ACHN (cell line): ENCODE measurements at places on chromosomes 13 and 19.

DNA sequence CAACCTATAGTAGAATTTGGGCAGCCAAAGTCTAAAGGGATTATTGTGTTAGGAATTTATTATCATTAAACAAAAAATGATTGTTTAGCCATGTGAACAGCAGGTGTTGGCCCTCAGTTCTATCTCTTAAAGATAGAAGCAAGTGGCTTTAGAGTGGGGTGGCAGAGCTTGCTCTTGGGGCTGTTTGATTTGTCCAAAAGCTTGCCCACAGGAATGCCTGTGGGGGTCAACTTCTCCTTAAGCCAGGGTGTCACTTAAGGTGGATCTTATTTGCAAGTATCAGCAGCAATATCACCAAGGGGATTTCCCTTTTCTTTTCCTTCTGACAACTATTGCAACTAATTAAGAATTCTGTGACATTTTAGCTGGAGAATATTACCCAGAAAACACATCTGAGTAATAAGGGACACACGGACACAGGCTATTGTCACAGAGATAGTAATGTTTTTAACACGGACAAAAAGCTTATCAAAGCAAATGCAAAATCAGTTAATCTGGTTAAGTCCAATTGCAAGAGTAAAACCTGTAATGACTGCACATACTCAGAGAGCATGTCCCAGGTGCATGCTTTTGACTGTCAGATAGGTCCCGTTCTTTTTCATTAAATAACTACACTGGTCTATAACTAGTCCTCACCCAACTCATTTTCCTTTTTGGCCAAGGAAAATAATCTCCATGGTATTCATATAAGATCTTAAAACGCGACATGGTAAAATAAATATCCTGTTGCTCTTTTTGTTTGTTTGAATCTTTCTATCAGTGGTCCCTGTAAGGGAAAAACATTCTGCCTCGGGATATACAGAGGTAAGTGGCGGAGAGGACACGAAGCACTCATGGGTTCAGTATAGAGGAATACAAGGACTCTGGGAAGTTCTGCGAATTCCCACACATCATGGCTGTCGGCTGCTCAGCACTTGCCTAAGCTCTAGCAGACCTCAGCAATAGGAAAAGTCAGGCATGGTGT is 172.1 kb upstream of the RFC3 start:
- no peak for DNase-seq

DNA sequence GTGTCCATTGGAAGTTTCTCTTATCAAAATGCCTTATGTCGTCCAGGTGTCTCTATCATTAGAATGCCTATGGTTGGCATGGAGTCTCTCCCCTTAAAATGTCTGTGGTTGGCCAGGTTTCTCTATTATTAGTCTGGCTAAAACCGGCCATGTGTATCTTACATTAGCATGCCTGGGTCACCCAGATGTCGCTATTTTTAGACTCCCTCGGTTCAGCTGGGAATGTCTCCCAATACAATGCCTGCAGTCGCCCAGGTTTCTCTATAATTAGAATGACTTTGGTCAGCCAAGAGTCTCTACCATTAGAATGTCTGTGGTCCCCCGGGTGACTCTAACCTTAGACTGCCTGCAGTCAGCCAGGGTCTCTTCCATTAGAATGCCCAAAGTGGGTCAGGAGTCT is 1536.1 kb downstream of the UQCRFS1 start:
- DNase-seq: no peak

- DNase-seq: no peak
Measured at GRCh38 chr13:95185851-95186250, 115.4 kb downstream of the ABCC4 start.

DNA sequence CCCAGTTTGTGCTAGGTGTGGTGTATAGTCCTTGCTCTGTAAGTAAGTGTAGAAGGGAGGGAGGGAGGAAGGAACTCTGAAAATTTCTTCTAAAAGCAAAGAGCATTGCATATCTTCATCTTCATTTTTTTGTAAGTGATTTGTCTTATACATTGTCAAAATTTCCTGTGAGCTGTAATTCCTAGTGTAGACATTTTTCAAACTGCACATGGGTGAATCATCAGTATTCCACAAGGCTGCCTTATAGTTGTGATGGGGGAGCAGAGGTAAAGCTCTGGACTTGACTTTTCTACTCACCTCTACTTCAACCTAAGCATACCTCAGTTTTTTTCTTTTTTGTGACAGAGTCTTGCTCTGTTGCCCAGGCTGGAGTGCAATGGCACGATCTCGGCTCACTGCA is 86.9 kb downstream of the CDK8 start:
- DNase-seq: no peak

GRCh38 chr13:110306960-110307766 is at the start of the genes COL4A1 and COL4A2:
Gene COL4A1 (minus strand): TSS chr13:110307157. CDS start chr13:110307027, 130 bp downstream.
Gene COL4A2 (plus strand): TSS chr13:110307284. CDS start chr13:110307904, 620 bp downstream.
- DNase-seq: peak; percentile 71

DNA sequence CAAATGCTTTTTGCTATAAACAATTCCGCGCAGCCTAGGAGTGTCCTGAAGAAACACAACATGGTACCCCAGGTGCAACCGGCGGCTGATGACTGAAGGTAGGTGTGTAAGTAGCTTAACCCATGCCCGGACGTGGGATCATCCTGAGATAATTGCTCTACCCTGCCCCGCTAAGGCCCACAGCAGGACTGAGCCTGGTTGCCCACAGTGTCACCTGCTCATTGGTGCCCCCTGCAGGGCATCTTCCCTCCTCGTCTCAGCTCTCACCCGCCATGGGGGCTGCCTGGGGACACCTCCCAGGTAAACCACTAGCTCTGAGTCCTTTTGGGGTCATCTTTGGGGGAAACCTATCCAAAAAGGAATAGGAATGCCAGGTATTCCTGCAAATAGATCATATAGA is 22.3 kb downstream of the TMEM161A start:
- DNase-seq: peak; percentile 25

- no peak for DNase-seq
Measured at GRCh38 chr19:47151627-47152026, 21.0 kb downstream of the SAE1 start.

GRCh38 chr13:112930192-112930591 is 38.8 kb upstream of the MCF2L start:
- no peak for DNase-seq

GRCh38 chr13:20547479-20547908 is 19.5 kb upstream of the IFT88 start:
- DNase-seq: peak; percentile 49

- DNase-seq: peak; percentile 77
Measured at GRCh38 chr19:49331616-49332055, 3.6 kb upstream of the CD37 start.

DNA sequence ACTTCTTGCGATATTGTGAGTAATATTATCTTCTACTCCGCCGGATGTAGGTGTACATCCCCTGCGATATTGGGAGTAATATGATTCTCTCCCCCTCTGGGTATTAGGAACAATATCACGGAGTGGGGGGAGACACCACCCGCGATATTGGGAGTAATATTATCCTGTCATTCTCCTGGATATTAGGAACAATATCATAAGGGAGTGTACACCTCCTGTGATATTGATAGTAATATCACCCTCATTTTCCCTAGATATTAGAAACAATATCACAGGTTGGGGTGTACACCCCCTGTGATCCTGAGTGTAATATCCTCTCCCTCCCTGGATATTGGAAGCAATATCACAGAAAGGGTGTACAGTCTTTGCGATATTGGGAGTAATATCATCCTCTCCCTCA is 64.3 kb upstream of the CEACAM21 start:
- no peak for DNase-seq

DNA sequence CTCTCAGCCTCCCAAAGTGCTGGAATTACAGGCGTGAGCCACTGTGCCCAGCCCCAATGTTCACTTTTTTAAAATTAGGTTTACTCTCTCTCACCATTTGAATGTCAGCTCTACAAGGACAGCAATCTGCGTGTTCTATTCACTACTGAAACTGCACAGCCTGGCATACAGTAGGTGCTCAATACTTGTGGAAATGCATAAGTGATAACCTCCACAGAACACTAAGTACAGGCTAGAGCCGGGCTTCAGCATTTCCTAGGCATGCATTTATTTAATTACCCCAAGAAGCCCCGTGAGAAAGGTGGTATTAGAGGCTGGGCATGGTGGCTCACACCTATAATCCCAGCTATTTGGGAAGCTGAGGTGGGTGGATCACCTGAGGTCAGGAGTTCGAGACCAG is 33.1 kb upstream of the TNFAIP8L1 start:
- DNase-seq: no peak

- DNase-seq: no peak
Measured at GRCh38 chr19:57927587-57927986, 7.6 kb downstream of the ZNF418 start.

DNA sequence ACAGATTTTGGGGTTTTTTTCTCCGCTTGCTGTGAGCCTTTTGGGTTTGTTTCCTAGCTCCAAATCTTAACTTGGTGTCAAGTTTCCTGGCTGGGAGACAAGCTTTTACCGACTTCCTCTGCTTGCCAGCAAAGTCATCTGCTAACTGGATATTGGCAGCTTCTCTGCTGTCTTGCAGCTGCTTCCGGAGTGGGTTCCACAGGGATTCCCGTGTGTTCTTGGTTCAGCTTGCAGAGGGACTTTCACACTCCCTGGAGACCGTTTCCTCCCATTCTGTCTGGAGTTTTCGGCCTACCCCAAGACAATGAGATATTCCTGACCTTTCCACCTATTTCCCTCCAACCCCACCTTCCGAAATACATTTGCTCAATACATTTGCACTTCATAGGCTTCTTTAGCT is 2.2 kb upstream of the COLGALT1 start:
- DNase-seq: no peak

DNA sequence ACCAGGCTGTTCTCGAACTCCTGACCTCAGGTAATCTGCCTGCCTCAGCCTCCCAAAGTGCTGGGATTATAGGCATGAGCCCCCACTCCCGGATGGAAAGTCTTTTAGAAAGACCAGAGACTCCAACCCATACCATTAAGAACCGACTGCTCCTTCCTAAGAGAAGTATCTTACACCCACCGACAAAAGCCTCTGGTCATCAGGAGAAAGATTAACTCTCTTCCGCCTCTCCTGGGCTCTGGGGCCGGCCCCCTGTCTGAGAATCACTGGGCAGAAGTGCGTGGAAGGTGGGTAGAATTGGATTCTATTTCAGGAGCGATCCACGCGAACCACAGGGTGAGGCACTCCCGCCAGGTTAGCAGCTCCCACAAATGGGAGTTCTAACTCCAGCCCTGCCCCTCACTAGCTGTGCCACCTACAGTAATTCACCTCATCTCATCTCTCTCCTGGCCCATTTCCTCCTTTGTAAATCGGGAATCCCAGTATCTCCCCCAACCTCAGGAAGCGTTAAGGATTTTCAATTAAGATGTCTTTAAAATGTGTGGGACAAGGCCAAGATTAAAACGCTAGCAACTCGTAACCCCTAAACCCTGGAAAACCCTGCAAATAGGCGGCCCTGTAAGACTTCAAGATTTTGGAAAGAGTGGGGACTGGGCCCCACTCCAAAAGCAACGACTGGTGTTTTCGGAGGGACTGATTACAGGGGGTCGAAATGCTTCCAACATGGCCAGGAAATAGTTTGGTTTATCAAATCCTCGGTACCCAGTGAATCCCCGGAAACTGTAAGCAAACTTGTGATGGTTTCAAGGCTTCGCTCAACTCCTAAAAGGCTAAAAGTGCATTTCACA is 1.3 kb downstream of the HNRNPL start:
- peak; percentile 18 for DNase-seq

DNA sequence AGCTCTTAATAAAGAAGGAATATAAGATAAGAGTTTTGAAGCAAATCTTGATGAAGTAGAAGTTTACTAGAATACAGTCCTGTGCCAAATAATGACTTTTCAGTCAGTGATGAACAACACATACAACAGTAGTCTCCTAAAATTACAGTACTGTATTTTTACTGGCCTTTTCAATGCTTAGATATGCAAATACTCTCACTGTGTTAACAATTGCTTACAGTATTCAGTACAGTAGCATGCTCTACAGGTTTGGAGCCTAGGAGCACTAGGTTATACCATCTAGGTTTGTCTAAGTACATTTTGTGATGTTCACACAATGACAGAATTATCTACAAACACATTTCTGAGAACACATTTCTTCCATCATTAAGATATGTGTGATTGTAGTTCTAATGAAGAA is 316.7 kb upstream of the KLHL1 start:
- DNase-seq: no peak

GRCh38 chr13:70366720-70367119 is 258.5 kb upstream of the KLHL1 start:
- no peak for DNase-seq

DNA sequence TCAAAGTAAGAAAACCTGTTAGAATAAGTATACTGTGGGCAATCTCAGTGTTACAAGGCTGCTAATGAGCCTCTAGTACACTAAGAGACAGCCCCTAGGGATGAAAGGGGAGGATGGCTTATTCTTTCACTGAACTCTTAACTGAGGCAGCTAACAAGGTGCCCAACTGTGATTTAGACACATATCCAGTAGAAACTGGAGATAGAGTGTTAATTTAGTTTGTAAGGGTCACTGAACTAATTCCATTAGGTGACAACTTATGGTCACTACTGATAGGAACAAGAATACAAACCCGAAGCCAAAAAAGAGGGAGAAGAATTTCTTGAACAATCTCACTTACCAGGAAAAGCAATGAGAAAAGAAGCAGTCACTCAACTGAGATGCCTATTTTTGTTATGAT is 1010.6 kb downstream of the PCDH9 start:
- no peak for DNase-seq

DNA sequence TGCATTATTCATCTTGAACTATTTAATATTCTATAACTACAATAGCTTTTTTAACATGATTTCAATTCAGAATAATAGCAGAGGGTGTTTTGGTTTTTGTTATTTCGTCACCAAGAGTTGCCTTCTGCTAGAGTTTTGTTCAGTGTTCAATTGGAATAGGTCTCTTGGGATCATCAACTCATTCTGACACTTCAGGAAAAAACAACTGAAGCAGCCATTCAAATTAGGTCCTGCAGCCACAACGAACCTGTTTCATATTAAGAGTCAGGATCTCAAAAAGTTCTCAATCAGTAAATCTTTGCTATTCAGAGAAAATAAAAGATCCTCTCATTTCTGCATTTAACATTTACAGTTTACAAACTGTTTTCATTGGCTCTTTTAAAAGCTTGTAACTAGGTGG is 2.4 kb upstream of the CHAMP1 start:
- DNase-seq: no peak

DNA sequence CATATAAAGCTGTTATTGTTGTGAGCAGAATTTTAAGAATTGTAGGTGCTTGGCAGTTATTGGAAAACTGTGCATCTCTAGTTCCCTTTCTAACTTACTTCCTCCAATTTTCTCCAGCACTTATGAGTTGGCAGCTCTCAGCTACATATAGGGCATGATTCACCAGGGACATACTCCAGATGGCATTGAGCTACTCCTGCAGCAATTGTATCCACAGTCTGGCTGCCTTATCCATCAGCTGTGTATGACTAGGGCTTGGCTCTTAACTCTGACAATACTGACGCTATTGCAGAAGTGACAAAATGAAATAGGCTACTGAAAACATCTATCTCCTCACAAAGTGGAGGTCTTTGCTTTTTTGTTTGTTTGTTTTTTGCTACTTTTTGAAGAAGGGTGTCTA is 276.7 kb downstream of the POU4F1 start:
- DNase-seq: no peak

DNA sequence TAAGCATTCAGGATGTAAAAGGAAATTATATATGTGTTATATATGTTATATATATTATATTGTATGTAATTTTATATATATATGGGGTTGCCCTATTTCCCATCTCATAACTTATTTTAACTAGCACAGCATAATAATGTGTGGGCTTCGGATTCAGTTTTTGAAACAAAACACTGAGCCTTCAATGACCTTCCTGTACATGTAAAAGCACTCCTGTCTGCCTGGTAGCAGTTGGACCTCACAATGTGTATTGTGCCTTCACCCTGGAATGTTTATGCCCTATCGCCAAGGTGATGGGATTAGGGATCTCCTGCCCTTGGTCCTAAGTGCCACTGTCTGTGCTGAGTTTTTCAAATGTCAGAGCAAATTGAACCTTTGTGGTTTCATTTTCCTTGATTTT is 968.8 kb downstream of the TUBA3C start:
- DNase-seq: no peak

- DNase-seq: no peak
Measured at GRCh38 chr13:33152389-33152788, 133.2 kb downstream of the STARD13 start.
